ENCODE measurements at places on chromosomes 1 and 21.

DNA sequence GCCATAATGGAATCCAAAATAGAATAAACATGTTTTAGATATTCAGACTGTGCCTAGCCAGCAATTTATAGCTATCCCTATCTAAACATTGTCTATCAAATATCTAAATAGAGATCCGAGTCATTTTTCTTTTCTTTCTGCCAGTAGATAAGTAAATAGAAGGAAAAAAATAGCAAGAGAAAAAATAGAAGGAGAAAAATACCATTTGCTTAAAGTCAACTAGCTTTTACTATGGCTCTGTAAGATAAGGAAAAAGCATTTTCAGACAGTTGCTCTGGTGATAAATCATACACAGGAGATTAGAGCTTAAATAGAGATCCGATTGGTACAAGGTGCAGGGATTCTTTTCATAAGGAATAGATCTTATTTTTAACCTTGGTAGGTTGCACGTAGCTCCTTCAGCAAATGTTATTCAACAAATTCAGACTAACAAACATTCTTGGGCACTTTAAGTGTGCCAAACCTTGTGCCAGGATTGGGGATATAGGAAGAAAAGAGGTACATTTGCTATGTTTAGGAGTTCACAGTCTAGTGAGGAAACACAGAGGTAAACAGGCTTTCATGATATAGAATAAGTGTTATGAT is 70.1 kb upstream of the CCDC190 start:
- no peak for DNase-seq

DNA sequence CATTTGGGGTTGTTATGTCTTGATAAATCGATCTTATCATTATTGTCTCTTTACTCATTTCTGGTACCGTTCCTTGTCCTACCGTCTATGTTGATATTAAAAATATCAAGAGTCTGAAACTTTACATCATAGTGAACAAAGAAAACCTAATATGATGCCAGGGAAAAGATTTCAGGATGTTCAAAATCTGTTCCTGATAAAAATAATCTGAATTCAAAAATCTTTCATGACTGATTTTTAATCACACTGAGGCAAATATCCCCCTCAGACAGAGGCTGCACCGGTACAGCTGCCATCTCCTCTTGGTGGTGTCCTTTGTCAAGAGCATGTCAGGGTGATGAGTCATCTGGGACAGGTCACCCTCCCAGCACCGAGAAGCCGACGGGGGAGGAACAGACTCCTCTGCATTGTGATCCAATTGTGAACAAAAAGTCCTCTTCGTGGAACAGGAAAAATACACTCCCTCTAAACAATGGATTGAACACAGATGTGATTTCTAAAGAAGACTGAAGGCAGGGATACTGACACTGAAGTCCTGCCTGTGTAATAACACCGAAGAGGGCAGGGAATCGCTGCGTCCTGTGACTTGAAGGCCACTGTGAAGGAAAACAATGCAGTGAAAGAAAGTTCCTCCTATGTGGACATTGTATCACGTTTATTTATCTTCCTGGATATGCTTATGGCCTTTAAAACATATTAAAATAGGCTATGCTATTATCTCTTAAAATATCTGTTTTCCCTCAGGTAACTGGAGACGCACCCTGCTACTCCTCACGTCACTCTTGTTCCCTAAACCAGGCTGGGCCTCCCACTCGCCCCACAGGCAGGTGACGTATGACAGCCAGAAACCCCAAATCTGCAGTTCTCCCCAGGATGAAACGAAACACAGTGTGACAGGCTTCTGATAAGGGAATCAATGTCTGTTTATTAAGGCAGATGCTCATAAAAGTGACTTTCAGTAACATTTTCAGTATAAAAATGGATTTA is 4.3 kb upstream of the SPATC1L start:
- no peak for DNase-seq

DNA sequence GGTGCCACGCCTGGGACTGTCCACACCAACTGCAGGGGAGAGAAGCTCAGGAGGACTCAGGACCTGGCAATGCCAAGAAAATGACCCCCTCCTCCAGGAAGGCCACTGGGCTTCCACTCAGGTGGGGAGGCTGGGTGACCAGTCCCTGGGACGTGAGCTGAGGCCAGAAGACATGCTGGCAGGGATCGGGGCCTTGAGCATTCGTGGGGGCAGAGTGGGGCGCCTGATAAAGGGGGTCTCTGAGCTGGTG is 15.3 kb upstream of the COL6A2 start:
- DNase-seq: no peak

DNA sequence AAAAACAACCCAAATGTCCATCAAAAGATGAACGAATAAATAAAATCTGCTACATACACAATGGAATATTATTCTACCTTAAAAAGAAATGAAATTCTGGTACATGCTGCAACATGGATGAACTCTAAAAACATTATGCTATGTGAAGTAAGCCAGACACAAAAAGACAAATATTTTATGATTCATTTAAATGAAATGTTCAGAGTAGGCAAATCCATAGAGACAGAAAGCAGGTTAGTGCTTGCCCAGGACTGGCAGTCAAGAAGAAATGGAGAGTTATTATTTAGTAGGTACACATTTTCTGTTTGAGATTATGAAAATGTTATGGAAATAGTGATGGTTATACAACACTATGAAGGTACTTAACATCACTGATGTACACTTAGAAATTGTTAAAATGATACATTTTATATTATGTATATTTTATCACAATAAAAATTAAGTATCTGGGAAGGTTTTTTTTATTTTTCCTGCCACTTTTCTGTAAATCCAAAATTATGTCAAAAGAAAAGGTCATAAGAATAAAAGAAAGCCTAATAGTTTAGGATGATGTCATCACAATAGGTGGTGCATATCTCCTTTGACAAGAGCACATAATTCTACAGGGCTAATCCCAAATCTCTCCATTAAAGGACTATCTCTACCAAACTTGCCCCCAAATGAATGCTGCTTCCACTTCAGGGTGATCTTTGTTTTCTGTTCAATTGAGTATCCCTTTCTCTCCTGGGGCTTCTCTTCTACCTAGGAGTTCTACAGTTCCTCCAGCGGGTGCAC is 40.2 kb upstream of the FCER1A start:
- DNase-seq: no peak

GRCh38 chr1:67892476-67893125 is 59.3 kb upstream of the GNG12 start:
- no peak for DNase-seq

GRCh38 chr1:214514819-214515383 is 36.5 kb downstream of the PTPN14 start:
- no peak for DNase-seq

DNA sequence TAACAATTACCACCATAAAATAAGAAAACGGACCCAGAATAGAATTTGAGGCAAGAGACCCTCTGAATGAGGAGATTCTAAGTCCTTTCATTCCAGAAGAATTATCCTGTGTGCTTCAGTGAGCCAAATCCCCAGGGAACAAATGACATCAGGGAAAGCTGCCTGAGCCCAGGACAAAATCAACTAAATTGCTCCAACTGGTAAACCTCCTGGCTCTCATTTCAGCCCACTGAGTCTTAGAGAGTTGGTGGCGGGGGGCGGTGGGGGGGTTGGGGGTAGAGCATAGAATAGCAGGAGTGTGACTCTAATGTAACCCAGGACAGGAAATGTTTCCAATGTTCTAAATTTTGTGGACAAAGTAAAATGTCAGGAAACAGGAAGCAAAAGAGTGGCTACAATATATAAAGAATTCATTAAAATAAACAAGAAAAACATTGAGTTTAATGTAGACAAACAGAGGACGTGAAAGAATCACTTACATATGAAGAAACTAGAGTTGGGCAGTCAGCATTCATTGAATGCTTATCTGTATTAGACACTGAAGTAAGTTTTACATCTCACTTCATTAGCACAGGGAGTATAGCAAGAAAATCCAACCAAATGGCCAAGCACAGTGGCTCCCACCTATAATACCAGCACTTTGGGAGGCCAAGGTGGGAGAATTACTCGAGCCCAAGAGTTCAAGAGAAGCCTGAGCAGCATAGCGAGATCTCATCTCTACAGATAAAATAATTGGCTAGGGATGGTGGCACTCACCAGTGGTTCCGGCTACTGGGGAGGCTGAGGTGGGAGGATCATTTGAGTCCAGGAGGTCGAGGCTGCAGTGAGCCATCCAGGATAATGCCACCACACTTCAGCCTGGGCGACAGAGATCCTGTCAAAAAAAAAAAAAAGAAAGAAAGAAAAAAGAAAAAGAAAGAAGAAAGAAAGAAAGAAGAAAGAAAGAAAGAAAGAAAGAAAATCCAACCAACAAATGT is 75.1 kb downstream of the DHRS3 start:
- no peak for DNase-seq

DNA sequence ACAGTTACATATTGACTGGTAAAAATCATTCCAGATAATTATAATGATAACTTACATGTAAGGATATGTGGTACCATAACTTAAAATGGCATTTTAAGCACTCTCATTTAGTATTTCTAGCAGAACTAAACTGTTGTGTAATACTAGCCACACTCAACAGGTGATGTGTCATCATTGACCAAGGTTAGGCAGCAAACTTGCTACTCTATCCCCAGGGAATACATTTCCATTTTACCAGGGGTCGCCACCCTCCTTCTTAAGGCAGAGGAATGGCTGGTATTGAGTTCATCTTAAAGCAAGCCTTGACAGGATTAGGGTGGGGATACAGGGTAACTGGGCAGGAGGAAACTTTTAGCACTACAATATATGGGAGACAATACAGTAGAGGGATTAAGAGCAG is 259.8 kb upstream of the CAMK1G start:
- no peak for DNase-seq

GRCh38 chr1:83596331-83596730 is 402.6 kb downstream of the TTLL7 start:
- no peak for DNase-seq

GRCh38 chr1:97814121-97814520 is 106.7 kb downstream of the DPYD start:
- no peak for DNase-seq

DNA sequence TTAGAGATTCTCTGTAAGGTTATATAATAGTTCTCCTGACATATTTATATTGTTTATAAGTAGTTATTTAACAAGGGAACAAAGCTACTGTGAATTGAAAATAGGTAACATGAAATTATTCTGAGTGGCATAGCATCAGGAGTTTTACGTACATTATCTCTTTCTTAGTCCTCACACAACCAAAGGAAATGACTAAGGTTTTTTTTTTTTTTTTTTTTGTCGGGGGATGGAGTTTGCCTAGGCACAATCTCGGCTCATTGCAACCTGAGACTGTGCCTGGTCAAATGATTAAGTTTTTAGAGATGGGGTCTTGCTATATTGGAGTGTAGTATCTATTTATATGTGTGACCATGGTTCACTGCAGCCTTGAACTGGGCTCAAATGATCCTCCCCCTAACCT is 24.9 kb downstream of the TMED5 start:
- no peak for DNase-seq

- no peak for DNase-seq
Measured at GRCh38 chr21:42363312-42363711, 3.0 kb downstream of the TFF1 start.

GRCh38 chr1:184941410-184941733 is 32.9 kb downstream of the NIBAN1 start:
- DNase-seq: no peak

- DNase-seq: no peak
Measured at GRCh38 chr1:84101204-84101603, 42.9 kb upstream of the PRKACB start.

- DNase-seq: no peak
Measured at GRCh38 chr1:173669491-173669941, at the start of gene ANKRD45. ANKRD45 (minus strand) TSS chr1:173669851; CDS start chr1:173659418, 10,433 bp downstream.

DNA sequence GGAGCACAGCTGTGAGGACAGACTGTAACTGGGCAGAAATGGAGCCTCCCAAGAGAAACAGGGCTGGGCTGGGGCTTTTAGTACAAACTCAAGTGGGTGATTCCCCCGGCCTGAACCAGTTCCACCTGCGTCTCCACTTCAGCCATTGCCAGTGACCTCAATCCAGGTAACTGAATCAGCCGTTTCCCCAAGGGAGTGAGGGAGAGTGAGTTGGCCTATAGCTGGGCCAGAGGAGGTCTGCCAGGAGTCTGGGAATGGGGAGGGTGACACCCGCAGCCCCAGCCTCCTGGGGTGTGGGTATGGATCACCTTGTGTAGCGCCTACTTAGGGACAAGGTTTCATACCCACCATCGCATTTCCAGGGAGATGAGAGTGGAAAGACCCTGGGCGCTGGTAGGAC is 8.5 kb downstream of the SLC26A9 start:
- DNase-seq: no peak

GRCh38 chr1:164728719-164729118 is 169.7 kb downstream of the PBX1 start:
- DNase-seq: no peak

DNA sequence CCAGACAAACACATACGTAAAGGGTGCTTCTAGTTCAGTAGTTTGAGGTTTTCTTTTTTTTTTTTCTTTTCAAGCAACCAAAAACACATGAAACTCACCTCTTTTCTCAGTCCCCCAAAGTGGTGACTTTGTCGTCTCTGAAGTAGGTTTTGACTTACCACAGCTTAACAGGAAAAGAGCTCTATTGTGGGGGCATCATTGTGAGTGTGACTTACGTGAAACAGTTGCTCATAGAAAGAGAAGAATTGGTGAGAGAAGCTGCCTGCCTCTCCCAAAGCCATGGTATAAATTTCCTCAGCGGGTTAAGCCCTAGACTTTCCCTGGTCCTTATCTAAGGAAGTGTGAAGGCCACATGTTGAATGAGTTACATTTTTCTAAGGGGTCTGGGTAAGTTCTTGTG is 11.9 kb downstream of the FASLG start:
- peak; percentile 68 for DNase-seq

- no peak for DNase-seq
Measured at GRCh38 chr1:58438468-58438867, 108.1 kb downstream of the OMA1 start.

DNA sequence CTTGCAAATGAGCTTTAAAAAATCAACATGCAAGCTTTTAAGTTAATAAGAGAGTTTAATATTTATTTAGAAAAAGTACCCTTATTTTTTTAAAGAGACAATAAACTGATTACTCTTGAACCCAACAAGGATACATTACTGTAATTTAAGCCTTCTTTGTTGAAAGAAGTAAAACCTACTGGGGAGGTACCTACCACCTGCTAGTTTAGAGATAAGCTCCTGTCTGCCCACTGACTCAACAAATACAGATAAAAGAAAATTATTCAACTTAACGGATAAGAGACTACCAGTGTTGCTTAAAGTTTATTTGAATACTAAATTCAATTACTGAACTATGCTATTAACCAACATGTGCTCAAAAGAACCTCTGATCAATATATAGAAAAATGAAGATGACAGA is 23.1 kb downstream of the USP24 start:
- no peak for DNase-seq

DNA sequence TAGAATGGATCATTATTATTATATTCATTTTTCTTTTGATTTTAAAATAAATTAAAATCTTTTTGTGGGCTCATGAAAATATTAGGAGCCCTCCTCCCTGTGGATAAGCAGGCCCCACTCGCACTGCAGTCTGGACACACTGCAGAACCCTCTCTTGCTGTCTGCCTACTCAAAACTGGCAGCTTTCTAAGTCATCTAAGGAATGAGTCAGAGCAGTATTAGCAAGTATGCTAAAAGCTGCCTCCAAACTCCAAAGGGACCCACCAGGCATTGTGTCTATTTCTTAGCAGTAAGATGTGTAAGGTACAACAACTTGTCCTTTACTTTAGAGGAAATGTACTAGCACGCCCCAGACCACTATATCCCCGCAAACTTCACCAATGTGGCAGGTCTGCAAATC is 108.8 kb downstream of the SYF2 start:
- no peak for DNase-seq

- no peak for DNase-seq
Measured at GRCh38 chr21:34836103-34836932, 167.5 kb downstream of the CLIC6 start.

- no peak for DNase-seq
Measured at GRCh38 chr1:68188060-68188538, 44.2 kb downstream of the WLS start.

GRCh38 chr1:37609994-37610393 is 14.3 kb upstream of the GNL2 start:
- DNase-seq: no peak
